ENCODE measurements at places on chromosomes 5 and 9.

DNA sequence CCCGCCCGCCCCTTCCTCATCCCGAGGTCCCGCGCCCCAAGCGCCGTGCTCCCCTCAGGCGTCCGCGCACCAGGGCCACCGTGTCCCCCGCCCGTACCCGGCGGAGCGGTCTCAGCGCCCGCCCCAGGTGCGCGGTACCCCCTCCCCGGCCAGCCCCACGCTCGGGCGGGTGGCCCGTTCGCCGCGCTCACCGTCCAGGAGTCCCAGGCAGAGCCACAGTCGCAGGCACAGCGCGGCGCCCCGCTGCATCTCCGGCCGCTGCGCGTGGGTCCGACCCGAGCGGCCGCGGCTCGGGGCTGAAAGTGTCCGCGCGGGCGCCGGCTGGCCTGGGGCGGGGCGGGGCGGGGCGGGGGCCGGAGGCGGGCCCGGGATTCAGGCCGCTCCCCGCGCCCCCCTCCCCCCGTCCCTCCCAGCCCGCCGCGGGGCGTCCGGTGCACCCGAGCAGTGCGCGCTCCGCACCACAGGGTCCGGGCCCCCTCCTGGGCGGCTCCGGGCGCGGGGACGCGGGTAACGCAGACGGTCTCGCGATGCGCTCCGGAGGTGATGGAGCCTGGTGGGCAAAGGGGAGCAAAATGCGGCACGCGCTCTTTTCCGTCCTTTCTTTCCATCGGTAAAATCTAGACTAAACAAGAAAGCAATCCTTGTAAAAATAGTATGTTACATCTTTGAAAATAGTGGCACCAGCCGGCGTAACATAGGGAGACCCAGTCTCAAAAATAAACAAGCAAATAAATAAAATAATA, at the start of gene FLT4:
Gene FLT4, minus strand, starts transcription at position 304 of the 743 bp plus-strand sequence. Its CDS starts 55 bp downstream, at position 249.
- no peak for DNase-seq

- no peak for DNase-seq
Measured at GRCh38 chr9:114091711-114092110, 7.4 kb downstream of the KIF12 start.

DNA sequence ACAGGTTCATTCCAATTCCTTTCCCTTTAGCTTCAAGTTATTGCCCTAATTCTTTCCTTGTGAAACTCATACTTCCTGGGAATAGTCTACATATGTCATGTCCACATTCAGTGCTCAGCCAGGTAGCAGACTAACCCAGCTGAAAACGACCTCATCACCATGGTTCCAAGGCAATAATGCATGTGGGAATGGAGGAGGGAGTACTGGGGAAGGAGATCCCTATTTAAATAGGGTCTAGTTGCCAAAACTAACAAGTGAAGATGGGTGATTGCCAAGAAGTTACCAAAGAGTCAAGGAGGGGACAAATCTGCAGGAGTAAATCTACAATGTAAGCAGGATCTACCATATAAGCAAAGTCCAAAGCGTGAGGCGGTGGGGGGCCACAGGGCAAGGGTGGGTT, 47.3 kb upstream of the MCTP1 start:
- DNase-seq, result no peak

DNA sequence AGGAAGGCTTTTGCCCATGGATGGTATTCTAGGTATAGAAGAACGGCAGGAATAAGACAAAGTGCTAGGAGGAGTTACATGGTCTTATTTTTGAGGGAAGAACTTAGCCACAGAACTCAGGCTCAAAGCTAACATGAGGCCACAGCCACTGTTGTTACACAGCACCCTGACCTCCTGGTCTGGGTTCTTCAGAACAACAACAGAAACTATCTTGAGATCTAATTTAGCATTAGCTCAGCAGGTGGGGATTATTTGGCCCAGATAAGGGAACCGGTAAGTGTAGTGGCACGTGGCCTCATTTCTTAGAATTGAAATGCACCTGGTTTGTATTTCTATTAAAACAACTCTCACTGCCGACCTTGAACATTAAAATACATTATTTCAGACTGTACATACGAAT, 1168.7 kb upstream of the SEMA6A start:
- DNase-seq, result no peak

DNA sequence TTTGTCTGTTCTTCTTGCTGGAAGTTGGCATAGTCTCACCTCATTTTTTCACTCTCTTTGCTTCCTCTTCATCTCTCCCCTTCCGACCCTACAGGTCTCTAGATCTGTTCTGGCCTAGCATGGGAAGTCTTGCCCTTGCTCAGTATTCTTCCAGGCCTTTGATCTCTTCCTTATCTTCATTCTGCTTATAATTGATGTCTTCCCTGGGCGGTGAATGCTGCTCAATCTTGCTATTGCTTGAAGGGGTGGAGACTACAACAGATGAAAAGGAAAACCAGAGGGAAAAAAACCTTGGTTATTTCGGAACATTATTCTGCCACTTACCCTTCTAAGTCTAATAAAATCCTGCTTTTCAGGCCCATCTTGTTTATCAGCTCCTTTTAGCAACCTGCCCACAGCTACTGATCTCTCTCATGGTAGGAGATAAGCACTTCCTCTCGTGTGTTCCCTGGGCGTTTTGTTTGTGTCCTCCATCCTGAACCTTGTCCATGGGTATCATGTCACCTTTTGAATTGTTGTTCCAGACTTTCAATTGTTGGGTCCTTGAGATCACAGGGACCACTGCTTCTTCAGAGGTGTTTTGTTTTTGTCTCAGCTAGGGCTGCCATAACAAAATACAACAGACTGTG, 375.6 kb downstream of the ADGRV1 start:
- no peak for DNase-seq

DNA sequence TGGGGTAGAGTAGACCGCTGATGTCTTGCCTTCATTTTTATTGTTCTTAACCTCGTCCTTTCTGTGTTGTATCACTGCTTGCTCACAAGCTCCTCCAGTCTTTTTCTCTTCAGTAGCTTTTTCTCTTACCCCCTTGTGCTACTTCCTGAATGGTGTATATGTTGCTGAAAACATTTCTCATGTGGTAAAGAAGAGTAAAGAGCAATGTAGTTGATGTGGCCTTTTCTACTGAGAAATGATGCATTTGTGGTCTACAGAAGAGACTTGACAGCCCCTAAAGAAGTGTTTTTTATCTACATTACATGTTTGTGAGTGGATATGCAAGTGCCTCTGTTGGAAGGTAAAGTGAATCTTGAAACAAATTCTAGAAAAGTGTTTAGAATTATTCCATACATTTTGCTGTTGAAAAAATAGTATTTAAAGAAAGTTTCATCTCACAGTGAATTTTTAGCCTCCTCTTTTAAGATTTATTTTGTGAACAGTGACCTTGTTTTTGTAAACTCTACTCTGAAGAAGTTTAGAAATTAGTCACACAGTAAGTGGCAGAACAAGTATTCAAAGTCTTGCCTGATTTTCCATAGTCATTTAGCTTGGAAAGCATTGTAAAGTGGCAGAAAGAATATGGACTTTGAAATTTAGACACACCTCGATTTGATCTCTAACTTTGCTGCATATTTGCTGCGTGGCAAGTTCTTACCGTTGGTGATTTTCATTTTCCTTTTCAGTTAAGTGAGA, 17.4 kb downstream of the CDC42SE2 start:
- DNase-seq, result no peak

GRCh38 chr9:106757514-106757913, 105.5 kb upstream of the ZNF462 start:
- DNase-seq, result no peak

GRCh38 chr5:74949976-74950375, 83.8 kb upstream of the FAM169A start:
- no peak for DNase-seq

DNA sequence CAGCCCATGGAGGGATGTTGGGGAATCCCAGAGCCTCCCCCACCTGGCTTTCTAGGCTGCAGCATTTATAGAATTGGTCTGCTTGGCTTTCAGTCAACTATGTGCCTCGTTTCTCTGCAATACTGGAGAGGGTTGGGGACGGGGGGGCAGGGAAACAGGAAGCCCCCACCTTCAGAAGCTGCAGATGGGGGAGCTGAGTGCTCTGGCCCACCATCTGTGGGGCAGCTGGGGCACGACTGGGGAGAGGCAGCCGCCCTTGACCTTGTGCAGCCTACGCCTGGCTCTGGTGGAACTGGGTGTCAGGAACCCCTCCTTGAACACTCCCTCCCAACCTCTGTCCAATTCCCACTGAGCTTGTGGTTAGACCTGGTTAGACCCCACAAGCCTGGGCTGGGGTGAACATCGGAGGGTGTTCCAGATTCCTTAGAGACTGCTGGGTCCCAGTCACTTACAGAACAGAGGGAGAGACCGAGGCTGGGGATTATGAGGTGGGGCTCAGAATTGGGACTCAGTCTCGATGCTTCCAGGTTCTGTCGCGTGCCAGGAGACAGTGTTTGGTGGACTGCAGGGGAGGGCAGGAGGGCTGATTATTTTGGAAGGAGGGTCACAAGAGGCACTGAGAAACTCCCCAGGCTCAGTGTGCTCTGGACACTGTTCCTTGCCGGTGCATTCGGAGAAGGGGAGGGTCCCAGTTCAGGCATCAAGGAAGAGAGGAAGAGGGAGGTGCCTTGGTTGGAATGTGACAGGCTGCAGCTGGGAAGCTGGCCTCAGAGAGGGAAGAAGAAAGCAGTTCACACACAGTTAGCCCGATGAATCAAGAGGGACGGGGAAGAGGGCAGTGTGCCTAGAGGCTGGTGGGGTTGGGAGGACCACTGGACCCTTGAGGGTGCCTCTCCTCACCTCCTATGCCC, 25.6 kb downstream of the COL27A1 start:
- DNase-seq, result no peak

DNA sequence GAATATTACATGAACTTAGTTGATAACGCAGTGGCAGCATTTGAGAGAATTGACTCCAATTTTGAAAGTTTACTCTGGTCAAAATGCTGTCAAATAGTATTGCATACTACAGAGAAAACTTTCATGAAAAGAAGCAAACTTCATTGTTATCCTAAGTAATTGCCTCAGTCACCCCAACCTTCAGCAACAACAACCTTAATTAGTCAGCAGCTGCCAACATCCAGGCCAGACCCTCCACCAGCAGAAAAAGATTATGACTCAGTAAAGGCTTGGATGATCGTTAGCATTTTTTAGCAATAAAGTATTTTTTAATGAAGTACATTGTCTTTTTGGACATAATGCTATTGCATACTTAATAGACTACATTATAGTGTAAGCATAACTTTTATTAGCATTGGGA, 40.8 kb upstream of the SPDL1 start:
- no peak for DNase-seq

DNA sequence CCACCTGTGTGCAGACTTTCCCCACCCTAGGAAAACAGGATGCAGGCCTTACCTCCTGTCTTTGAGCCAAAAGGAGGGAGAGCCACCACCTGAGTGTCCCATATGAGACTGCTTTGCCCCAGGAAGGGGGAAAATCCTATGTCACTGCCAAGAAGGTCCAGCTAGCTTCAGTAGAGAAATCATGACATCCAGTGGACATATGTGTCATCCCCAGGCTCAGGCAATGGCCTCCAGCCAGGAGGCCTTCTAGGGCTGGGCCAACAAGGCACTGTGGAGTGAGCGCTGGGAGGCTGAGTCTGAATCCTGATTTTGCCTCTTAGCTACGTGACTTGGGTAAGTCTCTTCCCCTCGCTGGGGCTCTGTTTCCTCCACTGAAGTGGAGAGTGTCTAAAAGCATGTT, 60.2 kb downstream of the SMIM23 start:
- DNase-seq, result no peak

- DNase-seq, result no peak
Measured at GRCh38 chr5:133952729-133953567, 15.5 kb downstream of the C5orf15 start.

GRCh38 chr5:76736679-76737556, 21.0 kb downstream of the F2R start:
- no peak for DNase-seq

- no peak for DNase-seq
Measured at GRCh38 chr5:169022718-169023117, 278.2 kb downstream of the SLIT3 start.

GRCh38 chr5:33299621-33300208, 141.1 kb upstream of the TARS1 start:
- peak; percentile 3 for DNase-seq

GRCh38 chr9:79346350-79347020, 225.3 kb upstream of the TLE4 start:
- no peak for DNase-seq

DNA sequence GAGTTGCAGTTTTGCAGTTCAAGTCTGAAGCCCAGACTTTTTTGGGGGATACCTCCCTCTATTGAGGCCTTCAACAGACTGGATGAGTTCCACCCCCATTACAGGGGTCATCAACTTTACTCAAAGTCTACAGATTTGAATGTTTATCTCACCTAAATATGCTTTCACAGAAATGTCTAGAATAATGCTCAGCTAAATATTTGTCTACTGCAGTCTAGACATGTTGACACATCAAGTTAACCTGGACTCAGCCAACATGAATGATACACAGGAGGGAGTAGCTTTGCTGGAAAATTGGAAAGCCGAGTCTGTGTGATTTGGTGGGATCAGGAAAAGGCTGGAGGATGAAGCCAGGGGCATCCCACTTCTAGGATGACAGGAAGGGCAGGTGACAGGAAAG, 128.0 kb upstream of the ICE1 start:
- no peak for DNase-seq

DNA sequence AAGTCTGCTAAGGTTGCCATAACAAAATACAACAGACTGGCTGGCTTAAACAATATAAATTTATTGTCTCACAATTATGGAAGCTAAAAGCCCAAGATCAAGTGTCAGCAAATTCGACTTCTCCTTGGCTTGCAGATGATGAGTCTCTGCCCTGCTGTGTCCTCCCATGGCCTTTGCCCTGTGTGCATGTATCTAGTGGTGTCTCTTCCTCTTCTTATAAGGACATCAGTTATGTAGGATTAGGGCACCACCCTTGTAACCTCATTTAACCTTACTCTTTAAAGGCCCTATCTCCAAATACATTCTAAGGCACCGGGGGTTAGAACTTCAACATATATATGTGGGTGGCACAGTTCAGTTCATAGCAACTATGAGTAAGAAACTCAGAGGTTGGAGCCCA, 157.9 kb upstream of the RASA1 start:
- no peak for DNase-seq

DNA sequence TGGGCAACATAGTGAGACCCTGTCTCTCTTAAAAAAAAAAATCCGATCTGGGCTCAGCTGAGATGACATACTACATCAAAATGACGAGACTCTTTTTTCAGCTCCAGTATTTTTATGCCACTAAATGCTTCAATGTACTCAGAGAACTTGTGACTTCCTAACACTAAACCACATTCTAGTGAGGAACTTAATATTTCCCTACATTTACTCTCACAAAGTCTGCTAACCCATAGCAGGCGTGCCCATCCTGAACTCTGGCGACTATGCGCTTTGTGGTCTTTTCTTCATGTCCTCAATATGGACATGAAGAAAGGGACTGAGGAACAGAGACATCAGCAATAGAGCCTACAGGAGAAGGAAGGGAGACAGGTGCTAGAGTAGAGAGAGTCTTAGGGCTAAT, 41.3 kb downstream of the ITK start:
- DNase-seq, result no peak

All from NCI-H1436 (cell line).